B cell (primary cell): ENCODE measurements at places on chromosomes 7 and 10.

GRCh38 chr7:135151132-135151531, 3.3 kb downstream of the TMEM140 start:
- DNase-seq, result peak; percentile 39

DNA sequence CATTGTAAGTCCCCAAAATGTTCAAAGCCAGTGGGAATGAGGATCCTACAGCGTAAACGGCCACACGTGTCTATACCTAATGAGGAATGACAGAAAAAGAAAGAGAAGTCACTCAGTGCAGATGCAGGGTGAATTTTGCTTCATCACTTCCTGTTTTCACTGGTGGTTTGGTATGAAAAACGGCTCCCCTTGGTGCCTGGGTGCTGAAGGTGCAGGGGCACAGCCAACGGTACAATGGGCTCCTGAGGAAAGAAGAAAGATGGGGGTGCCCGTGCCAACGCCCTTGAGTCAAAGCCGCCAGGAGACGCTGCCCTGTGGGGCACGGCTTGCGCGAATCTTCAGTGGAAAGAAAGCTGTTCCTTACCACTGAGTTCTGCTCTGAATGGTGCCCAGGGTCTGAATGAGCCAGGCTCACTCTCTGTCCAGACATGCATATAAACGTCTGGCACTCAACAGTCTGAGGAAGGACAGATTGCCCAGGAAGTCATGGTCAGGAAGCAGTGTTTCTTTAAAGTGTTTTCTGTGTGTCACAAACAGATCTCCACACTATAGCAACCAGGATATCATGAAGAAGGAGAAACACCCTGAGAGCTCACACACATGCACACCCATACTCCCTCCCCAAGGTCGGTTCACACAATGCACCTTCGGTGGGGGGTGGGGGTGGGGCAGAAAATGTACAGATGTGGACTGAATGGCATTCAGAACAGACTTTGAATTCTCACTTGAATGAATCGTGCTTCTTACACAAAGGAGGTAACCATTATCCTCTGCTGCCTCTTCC, 105.8 kb downstream of the ELMO1 start:
- DNase-seq, result peak; percentile 86

- no peak for DNase-seq
These were observed 334.0 kb downstream of the WDR37 start for GRCh38 chr10:1390200-1390599.

- DNase-seq, result no peak
These were observed 45.0 kb upstream of the GPR37 start for GRCh38 chr7:124810605-124811004.

- DNase-seq, result no peak
These were observed 67.2 kb upstream of the POT1 start for GRCh38 chr7:124996778-124997177.

GRCh38 chr7:111495173-111495810, 67.0 kb downstream of the IMMP2L start:
- DNase-seq, result no peak

- no peak for DNase-seq
These were observed 22.4 kb downstream of the PRSS2 start for GRCh38 chr7:142793156-142793555.

- DNase-seq, result no peak
These were observed 250.6 kb downstream of the KLF6 start for GRCh38 chr10:3534433-3534832.

DNA sequence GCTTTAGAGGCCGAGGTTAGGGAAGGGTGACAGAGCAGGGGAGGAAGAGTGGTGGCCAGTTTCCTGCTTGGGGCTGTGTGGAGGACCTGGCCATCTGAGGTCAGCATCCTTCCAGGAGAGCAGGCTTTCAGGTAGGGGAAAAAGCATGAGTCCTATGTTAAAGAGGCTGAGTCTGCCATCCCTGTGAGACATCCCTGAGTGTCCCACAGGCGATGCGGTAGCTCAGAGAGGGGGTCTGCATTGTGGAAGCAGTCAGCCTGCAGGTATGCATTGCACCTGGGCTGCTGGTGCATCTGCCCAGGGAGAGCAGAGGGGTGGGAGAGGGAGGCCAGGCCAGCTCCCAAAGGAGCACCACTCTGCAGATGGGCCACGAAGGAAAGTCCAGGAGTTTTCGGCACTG, 282.1 kb upstream of the ZNF32 start:
- DNase-seq, result no peak

DNA sequence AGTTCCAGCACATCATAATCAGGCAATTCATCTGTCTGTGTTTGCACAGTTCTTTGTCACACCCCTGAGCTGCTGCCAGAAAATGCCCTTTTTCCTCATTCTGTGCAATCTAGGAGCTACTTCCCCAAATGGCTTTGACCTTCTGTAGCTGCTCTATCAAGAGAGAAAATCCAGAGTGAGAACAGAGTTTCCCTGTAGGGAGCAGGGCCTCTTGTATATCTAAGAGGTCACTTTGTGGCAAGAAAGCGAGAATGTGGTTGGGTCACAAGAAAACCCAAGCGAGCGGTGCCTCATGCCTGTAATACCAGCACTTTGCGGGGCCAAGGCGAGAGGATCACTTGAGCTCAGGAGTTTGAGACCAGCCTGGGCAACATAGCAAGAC, 24.3 kb downstream of the SLC29A3 start:
- DNase-seq, result no peak

DNA sequence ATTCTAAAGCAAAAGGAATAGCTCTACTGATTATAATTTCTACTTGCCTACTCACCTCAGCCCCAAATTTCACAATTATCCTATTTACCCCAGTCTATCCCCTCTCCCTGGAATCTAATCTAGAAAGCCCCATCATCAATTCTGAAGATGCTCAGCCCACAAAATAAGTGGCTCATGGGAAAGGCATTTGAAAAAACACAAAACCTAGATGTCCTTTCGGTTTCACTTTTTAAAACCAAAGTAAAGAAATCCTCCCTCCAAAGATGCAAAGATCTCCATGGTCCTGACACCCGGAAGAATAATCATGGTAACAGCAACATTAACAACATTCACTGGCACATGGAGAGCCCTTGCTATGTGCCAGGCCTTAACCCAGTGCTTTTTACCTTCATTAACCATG, 224.8 kb downstream of the FGFR2 start:
- DNase-seq, result no peak

DNA sequence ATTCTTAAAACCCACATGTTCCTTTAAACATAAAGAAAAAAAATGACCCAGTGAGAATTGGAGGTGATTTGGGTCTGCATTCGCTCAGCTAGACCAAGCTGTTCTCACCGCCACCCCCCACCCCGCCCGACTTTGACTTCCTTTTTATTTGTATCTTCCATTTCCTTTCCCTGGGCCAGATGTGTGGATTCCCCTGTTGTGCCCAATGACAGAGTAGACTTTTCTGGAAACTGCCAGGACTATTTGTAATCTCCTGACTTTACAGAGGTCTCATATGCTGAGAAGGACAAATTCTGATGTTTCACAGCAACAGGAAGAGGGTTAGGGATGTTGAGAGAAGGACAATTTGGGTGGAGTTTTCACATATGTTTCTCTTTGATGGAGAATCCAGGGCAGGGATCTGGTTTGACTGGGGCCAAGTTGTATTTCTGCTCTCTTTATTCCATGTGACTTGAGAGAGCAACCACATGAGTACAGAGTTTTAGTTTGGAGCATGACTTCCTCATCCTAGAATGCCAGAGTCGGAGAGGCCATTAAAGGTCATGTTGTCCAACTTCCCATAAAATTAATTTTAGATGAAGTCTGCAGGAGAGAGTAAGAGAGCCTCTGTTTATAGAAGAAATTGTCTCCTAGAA, 1023.2 kb downstream of the LRMDA start:
- no peak for DNase-seq

DNA sequence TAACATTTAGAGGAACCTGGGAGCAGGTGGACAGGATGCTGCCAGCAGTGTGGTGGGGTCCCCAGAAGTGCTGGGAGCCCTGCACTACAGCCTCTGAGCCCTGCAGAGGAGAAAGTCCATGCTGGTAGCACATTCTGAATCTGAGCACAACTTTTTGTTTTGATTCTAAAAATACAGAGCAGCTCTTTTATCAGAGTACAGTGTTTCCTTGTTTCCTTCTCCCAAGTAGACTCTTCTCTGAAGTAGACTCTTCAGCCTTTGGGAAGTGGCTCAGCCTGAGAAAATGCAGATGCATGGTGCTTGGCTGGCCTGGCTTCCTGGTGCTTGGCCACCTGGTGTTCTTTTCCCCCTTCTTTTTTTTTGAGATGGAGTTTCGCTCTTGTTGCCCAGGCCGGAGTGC, 9.1 kb downstream of the ADCY1 start:
- no peak for DNase-seq

GRCh38 chr7:47373871-47374451, 207.9 kb downstream of the TNS3 start:
- DNase-seq, result no peak

DNA sequence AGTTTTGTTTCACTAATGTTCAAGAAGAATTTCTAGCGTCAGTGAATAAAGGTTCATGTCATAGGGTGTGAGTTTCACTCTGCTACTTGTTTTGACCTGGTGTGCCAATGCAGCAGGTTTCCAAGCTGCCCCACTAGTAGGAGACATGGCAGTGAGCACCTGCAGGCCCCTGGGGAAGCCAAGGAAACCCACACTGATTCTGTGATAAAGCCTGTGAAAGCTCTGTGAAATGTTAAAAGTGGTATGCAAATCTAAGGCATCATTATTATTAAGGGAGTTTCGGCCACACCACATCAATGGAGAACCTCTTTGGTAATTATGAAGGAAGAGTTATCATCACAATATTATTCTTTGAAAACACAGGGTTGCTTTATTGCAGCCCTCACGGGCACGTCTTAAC, 46.4 kb downstream of the ABCB5 start:
- no peak for DNase-seq

DNA sequence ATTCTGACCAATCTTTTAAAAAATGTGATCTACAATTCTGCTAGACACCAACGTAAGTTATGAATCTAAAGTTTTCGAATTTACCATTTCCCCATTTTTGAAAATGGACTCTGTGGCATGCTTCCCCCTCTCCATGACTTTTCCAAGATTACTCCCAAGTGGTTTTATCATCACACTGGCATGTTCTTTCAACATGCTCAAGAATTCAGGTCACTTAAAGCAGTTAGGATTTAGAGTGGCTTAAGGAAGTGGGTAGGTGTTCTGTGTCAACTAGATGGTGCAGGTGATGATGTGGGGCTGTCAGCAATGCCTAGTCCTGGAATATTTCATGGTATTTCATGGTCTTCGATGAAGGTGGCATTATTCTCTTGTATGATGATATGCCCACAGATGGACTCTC, 164.0 kb upstream of the ASAH2 start:
- DNase-seq, result no peak

DNA sequence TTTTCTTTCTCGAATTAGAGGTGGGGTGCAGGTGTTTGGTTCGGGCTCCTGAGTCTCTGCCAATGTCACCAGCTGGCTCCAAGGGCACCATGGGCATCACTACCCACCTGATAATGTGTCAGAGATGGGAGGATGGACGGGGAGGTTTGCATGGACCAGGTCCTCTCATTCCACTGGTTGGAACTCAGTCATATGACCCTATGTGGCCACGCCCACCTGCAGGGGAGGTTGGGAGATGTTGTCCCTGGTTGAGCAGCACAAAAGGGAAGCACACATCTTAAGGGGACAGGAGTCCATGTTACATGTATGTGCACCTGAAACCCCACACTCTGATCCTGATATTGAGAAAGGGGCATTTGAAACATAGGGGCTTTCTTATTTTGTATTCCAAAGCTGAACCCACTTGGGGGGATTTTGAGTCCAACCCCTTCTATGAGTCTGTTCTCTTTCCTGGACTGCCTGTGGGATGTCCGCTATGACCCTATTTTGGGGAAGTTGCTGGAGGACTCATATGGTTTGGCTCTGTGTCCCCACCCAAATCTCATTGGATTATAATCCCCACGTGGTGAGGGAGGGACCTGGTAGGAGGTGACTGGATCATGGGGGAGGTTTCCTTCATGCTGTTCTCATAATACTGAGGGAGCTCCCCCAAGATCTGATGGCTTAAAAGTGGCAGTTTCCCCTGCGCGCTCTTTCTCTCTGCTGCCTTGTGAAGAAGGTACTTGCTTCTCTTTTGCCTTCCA, 66.9 kb upstream of the BAIAP2L1 start:
- DNase-seq, result no peak

- no peak for DNase-seq
These were observed 19.1 kb downstream of the ADAM12 start for GRCh38 chr10:126369125-126369710.

GRCh38 chr10:123038782-123039631, 30.2 kb downstream of the ACADSB start:
- DNase-seq, result no peak

GRCh38 chr7:106891548-106892410, 26.7 kb downstream of the PIK3CG start:
- DNase-seq, result no peak

DNA sequence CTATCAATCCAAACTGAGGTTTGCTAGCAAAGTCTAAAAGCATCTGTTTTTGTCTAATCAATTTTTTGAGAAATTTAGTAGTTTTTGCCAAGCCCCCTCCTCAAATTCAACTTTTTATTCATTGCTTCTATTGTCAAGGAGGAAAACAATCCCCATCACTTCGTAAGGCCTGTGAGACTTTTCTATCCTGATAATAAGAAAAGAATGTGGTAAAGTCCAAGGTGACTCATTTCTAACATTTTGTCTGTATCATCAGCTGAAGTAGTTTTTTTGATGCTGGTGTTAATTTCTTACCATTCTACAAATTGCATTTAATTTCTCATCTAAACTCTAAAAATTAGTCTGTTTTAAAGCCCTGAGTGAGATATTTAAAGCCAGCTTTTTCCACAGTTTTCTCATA, 11.7 kb downstream of the ANK3 start:
- DNase-seq, result no peak

- DNase-seq, result no peak
These were observed 16.5 kb downstream of the FAM131B start for GRCh38 chr7:143346018-143346417.

- peak; percentile 42 for DNase-seq
These were observed 922 bp downstream of the PPA1 start for GRCh38 chr10:70232155-70232858.
